ENCODE measurements at places on chromosomes 13 and 19. TPM values are rescaled to one million over a fixed set of nuclear protein-coding genes. Genes with fewer than 3 reads are reported as not detected.
A peak's percentile ranks its signal among the peaks of the same experiment; 100 is the strongest.

Gene KIR3DL1
- not detected for total RNA-seq

Gene GFY
- not detected for total RNA-seq

Gene SCN1B
- total RNA-seq, result 1.7 TPM

Gene CYP2A6
- total RNA-seq, result not detected

GRCh38 chr19:47608969-47609905 is at the start of gene BICRA:
TSS of gene BICRA (plus strand) at chr19:47609134. CDS start at chr19:47673575, 64,441 bp downstream.
- peak; percentile 73 for DNase-seq

GRCh38 chr19:56134654-56134921 is 6.5 kb upstream of the ZNF444 start:
- DNase-seq, result no peak

GRCh38 chr19:13154241-13154778 is 4.1 kb downstream of the IER2 start:
- peak; percentile 85 for DNase-seq

DNA sequence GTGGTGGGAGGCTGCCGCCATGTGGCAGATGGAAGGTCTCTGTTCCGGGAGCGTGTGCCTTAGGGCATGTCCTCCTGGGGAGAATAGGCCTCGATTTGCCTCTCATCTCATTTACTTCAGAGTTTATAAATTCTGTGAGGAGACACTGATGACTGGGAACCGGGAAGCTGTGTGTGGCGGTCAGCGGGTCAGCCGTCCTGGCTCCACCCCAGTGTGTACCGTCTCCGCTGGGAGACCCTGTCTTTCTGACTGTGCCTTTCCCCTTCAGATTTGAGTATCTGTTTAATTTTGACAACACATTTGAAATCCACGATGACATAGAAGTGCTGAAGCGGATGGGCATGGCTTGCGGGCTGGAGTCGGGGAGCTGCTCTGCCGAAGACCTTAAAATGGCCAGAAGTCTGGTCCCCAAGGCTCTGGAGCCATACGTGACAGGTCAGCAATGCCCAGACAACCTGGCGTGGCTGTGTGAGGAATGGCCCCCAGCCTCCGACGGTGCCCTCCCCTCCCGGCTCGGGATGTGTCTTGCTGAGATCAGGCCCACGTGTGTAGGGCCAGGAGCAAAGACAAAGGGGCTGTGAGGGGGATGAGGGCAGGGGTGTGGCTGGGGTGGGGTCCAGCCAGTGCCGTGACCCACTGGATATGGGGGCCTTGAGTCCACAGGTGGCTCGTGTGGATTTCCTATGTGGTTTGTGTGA is 21.6 kb downstream of the ATP4B start:
- DNase-seq, result no peak

Measured in PC-3 (cell line).